ENCODE measurements at places on chromosomes 2 and 18. TPM values are rescaled to one million over a fixed set of nuclear protein-coding genes. Genes with fewer than 3 reads are reported as not detected.

The SPC25 gene
- 0.58 TPM for total RNA-seq

The KCNJ3 gene
- 5.1 TPM for total RNA-seq

The SP9 gene
- total RNA-seq = not detected

The GPR75 gene
- total RNA-seq = 4.3 TPM

The CCBE1 gene
- 0.36 TPM for total RNA-seq

The NR4A2 gene
- 10.4 TPM for total RNA-seq

The REG1B gene
- total RNA-seq = 4.9 TPM

GRCh38 chr18:1906421-1906820 is 664.9 kb downstream of the METTL4 start:
- no peak for DNase-seq
- no peaks in the 10 kb centered on the region for H3K27me3 ChIP-seq
- H3K36me3 ChIP-seq = no peaks in the 10 kb centered on the region
- no peak overlapping the region for H3K4me3 ChIP-seq
- no peaks in the 10 kb centered on the region for H3K4me1 ChIP-seq

DNA sequence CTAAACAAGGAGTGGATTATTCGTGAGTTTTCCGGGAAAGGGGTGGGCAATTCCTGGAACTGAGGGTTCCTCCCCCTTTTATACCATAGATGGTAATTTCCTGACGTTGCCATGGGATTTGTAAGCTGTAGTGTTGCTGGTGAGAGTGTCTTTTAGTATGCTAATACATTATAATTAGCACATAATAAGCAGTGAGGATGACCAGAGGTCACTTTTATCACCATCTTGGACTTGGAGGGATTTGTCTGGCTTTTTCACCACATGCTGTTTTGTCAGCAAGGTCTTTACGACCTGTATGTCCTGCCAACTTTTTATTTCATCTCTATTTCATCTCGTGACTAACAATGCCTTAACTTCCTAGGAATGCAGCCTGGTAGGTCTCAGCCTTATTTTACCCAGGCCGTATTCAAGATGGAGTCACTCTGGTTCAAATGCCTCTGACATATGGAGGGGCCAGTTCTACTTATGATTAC is 124.8 kb upstream of the B3GNT2 start:
- no peak overlapping the region for H3K27ac ChIP-seq
- H3K4me3 ChIP-seq = no peak overlapping the region
- no peaks in the 10 kb centered on the region for H3K27me3 ChIP-seq
- no peak for DNase-seq

DNA sequence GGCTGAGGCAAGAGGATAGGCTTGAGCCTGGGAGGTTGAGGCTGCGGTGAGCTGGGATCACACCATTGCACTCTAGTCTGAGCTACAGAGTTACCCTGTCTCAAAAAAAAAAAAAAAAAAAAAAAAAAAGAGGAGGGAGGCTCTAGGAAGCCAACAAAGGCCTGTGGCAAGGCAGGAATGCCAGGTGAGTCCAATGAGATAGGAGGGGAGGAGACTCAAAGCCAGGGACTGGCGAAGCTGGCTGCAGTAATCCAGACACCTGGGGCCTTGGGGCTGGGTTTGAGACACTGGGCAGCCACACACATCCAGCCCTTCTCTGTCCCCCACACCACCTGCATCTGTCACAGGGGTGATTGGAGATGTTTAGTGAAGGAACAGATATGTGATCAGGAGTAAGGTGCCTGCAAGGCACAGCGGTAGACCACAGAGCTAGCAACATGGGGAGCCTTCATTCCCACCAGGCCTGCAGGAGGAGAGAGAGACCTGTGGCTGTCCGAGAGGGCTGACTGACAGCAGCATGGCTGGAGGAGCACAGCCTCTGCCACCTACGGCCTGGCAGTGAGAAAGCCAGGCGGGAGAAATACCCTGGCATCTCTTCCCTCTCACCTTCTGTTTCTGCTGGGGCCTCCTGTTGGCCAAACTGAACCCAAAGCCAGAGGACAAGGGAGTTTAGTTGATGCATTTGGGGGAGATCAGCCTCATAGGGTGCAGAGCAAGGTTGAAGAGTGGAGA is 9.5 kb downstream of the CHPF start:
- H3K27me3 ChIP-seq = no peaks in the 10 kb centered on the region
- H3K27ac ChIP-seq = no peak overlapping the region
- DNase-seq = no peak
- peaks cover 1% of the 10 kb centered on the region for H3K36me3 ChIP-seq
- H3K4me1 ChIP-seq = no peaks in the 10 kb centered on the region
- no peak overlapping the region for H3K4me3 ChIP-seq

DNA sequence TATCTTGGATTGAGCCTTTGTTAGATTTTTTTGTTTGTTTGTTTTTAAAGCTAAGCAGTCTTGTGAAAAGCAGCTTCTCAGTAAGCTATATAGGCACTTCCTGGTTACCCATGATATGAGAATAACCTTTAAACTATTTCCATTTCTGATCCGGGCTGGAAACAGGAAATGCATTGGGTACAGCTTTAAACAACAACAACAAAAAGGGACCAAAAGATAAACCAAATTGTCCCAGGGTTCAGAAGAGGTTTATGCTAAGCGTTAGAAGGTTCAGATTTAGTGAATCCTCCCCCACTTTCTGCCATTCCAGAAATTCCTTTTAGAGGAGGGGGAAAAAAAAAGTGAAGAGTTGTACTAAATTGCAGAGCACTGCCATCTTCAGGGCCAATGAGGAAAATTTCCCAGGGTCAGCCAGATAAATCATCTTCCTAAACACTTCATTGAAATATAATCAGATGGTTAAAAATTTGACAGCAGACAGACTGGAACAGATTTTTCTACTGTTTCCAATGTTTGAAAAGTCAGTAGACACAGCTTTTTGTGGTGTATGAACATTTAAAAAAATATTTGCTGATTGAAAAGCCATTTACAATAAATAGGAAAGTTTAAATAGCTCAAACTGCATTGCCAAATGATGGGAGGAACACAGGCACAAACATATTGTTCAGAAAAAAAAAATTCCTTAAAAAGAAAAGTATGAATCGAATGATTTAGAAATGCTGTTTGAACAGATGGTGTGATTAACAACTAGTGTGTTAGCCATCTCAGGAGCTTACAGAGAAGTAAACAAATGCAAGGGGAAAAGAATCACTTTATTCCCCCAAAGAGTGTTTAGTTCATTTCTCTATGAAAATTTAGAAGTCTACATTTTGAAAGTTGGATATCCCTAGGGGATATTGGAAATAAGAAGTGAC is 189.9 kb upstream of the TANK start:
- no peak for DNase-seq
- H3K27ac ChIP-seq = no peak overlapping the region
- H3K4me1 ChIP-seq = no peaks in the 10 kb centered on the region
- H3K4me3 ChIP-seq = no peak overlapping the region

GRCh38 chr2:45542013-45542412 is 69.1 kb downstream of the SRBD1 start:
- peaks cover 6% of the 10 kb centered on the region for H3K36me3 ChIP-seq
- H3K4me1 ChIP-seq = no peaks in the 10 kb centered on the region
- H3K4me3 ChIP-seq = no peak overlapping the region
- no peaks in the 10 kb centered on the region for H3K27me3 ChIP-seq

GRCh38 chr2:188303363-188304031 is 11.8 kb downstream of the GULP1 start:
- no peak overlapping the region for H3K27ac ChIP-seq
- no peak for DNase-seq
- H3K27me3 ChIP-seq = no peaks in the 10 kb centered on the region

DNA sequence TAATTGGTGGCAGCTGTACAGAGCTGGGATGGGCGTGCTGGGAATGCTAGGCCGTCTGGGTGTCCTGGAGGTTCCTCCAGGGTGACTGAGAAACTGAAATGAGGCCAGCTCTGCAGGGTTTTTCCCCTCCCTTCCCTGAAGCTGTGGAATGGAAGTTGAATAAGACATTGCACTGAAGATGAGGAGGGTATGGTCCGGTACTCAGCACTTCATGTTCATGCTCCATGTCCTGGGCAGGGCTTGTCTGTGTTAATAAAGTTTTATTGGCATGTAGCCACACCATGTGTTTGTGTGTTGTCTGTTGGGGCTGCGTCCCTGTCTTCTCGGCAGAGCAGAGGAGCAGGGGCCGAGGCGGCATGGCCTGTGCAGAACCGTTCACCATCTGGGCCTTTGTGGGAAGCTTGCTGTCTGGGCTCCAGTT is 154.0 kb downstream of the LDLRAD4 start:
- peaks cover 2% of the 10 kb centered on the region for H3K4me1 ChIP-seq
- no peak for DNase-seq
- H3K4me3 ChIP-seq = no peak overlapping the region
- H3K27me3 ChIP-seq = no peaks in the 10 kb centered on the region

DNA sequence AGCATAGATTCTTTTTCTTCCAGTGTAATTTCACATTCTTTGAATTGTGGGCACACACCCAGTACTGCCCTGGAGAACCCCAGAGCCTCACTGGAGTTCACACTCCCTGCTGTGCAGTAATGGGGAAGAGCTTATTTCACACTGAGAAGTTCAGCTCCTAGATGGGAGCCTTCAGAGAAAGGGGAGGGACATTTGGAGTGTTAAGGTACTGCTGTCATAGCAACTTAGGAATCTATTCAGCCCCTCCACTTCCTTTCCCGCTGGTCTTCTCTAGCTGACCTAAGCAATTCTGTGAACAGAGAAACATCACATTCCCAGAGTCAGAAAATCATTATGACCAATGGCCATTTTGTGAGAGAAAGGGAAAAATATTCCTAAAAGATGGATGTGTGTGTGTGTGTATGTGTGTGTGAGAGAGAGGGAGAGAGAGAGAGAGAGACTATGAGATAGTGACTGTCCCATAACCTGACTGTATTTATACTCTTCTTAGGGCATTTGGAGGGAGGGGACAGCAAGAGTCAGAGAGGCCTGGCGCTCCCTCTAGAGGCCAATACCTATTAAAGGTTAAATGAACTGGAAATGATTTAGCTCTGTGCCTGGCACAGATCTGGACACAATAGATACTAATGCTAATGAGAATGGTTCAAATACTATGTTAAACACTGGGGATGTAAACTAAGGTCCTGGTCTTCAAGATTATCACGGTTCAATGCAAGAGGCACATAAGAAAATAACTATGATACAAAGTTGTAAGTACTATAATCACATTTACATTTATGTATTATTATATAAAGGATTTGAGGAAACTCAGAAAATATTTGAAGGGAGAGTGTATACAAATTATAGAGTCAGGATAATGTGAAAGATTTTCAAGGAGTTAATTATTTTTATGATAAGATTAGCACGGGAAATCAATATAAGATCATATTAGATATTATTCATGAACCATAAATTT is 41.5 kb upstream of the RPE start:
- H3K36me3 ChIP-seq = no peaks in the 10 kb centered on the region
- DNase-seq = no peak
- H3K4me1 ChIP-seq = peaks cover 2% of the 10 kb centered on the region
- H3K27ac ChIP-seq = no peak overlapping the region
- H3K27me3 ChIP-seq = no peaks in the 10 kb centered on the region

DNA sequence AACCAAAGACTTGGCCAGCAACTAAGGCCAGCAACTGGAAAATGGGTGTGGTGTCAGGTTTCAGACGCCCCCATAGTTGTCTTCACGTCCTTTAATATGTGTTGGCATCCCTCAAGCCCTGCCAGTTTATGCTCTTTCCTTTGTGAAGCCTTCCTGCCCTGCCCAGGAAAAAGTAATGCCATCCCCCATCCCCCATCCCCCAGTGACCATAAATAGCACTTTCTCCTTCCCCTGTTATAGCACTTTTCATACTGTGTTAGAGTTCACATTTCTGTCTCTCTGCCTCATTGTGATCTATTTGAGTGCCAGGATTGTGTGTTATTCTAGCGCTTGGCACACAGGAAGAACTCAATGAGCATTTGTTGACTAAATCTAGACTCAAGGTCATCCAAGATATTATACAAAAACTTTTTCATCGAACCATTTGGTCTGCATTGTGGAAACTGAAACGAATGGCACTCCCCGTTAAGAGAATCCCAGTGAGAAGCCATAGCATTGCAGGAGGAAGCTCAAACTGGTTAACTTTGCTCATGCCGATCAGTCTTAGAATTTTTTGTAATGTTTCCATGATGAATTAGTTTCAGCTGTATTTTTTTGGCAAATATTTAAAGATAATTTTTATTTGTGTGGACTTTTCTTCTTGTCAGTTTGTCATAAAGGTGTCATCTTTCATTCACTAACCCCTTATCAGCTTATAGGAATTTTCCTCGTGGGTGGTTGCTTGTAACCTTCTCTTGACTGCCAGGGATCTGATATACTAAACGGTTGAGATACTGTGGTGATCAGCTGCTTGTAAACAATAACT is 15.7 kb downstream of the CRIM1 start:
- no peak overlapping the region for H3K4me3 ChIP-seq
- no peak for DNase-seq
- no peaks in the 10 kb centered on the region for H3K27me3 ChIP-seq
- H3K4me1 ChIP-seq = peaks cover 33% of the 10 kb centered on the region

Data from aorta (tissue), 5 donors.